ENCODE measurements at places on chromosomes 16 and 17.

GRCh38 chr17:992933-993332, 4.0 kb upstream of the TIMM22 start:
- DNase-seq = no peak

- no peak for DNase-seq
Measured at GRCh38 chr16:8948831-8949230, 14.9 kb downstream of the USP7 start.

- DNase-seq = no peak
Measured at GRCh38 chr16:73237601-73238000, 189.7 kb upstream of the ZFHX3 start.

- DNase-seq = no peak
Measured at GRCh38 chr17:67717192-67717623, 528 bp upstream of the NOL11 start.

DNA sequence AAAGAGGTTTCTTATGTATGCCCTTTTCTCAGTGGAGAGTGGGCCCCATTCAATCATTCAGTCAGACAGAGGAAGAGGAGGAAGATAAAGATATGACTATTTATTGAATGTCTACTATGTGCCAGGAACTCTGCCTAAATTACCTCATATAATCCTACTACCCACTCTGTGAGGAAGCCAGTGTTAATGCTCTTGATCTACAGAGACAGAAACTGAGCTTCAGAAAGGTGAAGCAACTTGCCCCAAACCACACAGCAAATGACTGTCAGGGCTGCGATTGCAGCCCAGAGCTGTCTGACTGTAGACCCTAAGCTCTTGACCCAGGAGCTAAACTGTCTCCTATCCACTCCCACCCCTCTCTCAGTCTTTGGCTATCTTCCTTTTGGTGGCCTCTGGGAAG, 8.4 kb downstream of the SRCIN1 start:
- peak; percentile 73 for DNase-seq

DNA sequence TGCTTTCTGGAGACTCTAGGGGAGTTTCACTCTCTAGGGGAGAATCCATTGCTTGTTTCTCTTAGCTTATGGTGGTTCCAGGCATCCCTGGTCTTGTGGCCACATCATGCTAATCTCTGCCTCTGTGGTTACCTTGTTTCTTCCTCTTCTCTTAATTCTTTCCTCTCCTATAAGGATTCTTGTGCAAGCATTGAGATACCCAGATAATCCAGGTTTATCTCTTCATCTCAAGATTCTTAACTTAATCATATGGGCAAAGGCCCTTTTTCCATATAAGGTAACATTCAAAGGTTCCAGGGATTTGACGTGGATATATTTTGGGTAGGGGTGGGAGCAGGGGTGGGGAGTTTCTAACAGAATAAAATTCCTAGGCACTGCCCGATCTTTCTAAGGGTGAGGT, 32.6 kb downstream of the FAM20A start:
- no peak for DNase-seq

GRCh38 chr16:3732171-3732570, 14.8 kb upstream of the TRAP1 start:
- no peak for DNase-seq

DNA sequence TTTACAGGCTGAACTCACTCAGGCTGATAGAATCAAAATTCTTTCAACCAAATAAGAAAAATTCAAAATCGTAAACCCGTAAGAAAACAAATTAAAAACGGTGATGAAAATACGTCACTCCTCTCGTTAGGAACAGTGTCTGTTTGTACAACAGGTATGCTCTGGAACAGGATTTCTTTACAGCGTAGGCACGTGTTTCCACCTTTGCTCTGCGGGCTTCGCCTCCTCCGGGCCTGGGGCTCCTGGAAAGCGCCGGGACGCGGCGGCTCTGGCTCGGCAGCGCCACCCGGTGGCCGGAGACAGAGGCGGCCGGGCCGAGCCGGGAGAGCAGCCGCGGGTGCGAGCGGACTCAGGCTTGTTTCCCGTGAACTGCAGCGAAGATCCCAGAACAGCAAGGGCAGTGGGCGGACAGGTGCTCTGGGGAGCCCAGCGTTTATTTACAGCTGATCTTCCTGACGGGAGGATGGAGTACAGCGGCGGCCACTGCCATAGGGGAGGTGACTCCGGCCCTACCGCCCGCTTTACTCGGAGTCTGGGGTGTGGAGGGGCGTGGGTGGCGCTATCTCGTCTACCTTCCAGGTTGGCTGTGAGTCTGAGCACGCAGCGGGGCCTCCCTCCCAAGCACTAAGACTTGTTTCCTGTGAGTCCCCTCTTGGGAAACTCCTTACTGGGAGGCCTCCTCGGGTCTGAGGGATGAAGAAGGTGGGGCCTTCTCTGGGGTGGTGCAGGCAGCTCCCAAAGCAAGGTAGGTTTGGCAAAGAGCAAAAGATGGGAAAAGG, 40.5 kb upstream of the ATP2A3 start:
- DNase-seq = peak; percentile 40

GRCh38 chr16:1745181-1745899, 26.0 kb downstream of the NME3 start:
- no peak for DNase-seq

GRCh38 chr17:57905875-57906455, 49.2 kb downstream of the CUEDC1 start:
- peak; percentile 37 for DNase-seq

DNA sequence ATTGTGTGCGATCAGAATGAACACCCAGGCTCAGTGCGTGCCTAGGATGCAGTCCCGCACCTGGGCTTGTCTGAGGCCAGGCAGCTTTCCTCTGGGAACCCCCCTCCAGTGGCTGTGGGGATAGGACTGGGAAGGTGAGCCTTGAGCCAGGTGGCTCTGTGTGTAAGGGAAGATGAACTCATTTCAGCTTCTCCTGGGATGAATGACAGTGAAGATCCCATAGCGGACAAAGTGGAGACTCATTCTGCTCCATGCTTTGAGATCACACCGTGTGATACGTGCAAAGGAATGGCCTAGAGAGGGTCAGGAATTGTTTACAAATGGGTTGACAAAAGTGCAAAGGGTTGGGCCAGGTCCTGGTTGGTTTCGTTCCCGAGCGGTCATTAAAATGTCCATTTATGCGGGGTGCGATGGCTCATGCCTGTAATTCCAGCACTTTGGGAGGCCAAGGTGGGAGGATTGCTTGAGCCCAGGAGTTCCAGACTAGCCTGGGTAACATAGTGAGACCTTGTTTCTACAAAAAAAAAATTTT, 15.8 kb downstream of the GPRC5C start:
- no peak for DNase-seq

- DNase-seq = peak; percentile 92
Measured at GRCh38 chr16:88846088-88846487, 10.7 kb downstream of the GALNS start.

DNA sequence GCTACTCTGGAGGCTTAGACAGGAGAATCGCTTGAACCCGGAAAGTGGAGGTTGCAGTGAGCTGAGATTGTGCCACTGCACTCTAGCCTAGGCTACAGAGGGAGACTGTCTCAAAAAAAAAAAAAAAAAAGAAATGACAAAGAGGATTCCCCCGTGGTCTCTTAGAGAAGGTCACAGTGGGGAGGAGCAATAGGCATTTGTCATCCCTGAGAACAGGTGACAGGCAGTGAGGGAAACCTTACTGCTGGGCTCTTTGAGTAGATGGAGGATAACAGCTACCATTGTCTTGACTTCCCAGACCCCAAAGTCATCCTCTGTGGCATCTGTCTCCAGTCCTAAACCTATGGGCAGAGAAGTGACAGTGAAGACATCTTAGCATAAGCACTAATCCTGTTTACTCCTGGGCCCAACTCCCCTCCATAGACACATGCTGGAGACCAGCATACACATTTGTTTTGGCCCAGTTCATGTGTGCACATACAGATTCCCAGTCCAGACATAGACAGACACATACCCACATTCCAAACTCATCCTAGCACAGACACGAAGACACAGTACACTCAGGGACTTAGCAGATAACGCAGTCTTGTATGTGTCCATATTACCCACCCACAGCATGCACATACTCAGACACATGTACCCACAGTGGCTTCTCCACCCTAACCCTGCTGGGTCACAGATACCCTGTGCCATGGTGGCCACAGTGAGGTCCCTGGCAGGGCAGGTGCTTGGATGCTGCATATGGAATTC, 2.7 kb downstream of the ESRP2 start:
- DNase-seq = no peak

GRCh38 chr17:77449908-77450741, 309.4 kb downstream of the SEC14L1 start:
- no peak for DNase-seq

DNA sequence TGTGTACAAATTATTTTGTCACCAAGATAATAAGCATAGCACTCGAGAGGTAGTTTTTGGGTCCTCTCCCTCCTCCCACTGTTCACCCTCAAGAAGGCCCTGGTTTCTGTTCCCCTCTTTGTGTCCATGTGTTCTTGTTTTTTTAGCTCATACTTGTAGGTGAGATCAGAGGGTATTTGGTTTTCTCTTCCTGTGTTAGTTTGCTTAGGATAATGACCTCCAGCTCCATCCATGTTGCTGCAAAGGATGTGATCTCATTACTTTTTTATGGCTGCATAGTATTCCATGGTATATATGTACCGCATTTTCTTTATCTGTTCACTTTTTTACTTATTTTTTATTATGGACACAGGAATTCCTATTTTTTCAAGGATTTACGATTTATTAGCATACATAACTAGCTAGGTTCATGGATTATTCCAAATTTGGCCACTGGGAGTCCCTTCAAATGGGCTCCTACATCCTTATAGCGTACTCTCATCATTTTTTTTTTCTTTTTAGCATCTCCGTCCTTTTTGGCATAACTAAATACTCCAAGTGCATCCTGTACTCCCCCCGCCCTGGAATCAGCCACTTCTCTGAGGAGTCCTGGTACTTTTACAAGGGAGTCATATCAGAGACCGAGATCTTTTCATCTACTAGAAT, 7.3 kb downstream of the TADA2A start:
- DNase-seq = no peak

- no peak for DNase-seq
Measured at GRCh38 chr17:43920500-43921095, 13.3 kb upstream of the MPP2 start.

DNA sequence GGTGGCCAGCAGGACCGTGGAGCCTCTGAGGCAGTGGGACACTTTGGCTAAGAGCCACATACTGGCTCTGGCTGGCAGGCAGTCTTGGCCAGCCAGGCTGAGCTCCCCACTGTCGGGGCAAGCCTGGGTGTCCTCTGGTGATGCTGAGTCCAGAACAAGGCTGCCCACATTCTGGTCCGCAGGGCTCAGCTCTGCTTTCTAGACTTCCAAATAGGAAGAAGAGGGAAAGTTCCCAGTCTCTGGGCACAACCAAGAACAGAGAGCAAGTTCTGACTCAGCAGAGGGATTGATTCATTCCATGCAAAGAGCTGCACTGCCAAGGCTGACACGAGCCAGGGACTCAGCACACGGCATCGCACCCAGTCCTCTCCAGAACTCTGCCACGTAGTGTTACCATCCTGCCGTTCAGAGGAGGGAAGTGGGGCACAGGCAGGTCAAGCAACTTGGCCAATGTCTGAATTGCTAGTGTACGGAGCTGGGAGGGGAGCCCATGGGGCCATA, 58.9 kb downstream of the NOS2 start:
- no peak for DNase-seq

GRCh38 chr17:39794249-39794970, 56.7 kb downstream of the GRB7 start:
- DNase-seq = no peak

- peak; percentile 63 for DNase-seq
Measured at GRCh38 chr17:2053380-2054261, 1.3 kb upstream of the HIC1 start.

DNA sequence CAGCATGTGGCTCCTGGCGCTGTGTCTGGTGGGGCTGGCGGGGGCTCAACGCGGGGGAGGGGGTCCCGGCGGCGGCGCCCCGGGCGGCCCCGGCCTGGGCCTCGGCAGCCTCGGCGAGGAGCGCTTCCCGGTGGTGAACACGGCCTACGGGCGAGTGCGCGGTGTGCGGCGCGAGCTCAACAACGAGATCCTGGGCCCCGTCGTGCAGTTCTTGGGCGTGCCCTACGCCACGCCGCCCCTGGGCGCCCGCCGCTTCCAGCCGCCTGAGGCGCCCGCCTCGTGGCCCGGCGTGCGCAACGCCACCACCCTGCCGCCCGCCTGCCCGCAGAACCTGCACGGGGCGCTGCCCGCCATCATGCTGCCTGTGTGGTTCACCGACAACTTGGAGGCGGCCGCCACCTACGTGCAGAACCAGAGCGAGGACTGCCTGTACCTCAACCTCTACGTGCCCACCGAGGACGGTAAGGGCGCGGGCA, 645 bp downstream of the NLGN2 start:
- no peak for DNase-seq

GRCh38 chr17:68489919-68490318, 22.3 kb upstream of the PRKAR1A start:
- DNase-seq = peak; percentile 6

GRCh38 chr16:57797526-57798266, 4.6 kb downstream of the KIFC3 start:
- DNase-seq = no peak

DNA sequence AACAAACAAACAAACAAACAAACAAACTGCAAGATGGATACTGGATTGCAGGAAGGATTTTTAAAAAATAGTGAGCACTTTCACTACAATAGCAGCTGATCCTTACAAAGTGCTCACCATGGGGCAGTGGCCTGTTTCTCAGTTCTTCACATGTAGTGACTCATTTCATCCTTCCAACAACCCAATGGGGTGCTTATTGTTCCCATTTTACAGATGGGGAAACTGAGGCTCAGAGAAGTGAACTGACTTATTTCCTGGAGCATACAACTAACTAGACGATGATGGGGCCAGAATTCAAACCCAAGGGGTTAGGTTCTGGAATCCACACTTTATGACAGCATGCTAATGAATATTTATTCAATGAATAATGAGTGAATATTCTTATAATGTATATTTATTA, 61.2 kb downstream of the MYH11 start:
- no peak for DNase-seq

- DNase-seq = no peak
Measured at GRCh38 chr17:41977991-41978390, 11.4 kb downstream of the CNP start.

DNA sequence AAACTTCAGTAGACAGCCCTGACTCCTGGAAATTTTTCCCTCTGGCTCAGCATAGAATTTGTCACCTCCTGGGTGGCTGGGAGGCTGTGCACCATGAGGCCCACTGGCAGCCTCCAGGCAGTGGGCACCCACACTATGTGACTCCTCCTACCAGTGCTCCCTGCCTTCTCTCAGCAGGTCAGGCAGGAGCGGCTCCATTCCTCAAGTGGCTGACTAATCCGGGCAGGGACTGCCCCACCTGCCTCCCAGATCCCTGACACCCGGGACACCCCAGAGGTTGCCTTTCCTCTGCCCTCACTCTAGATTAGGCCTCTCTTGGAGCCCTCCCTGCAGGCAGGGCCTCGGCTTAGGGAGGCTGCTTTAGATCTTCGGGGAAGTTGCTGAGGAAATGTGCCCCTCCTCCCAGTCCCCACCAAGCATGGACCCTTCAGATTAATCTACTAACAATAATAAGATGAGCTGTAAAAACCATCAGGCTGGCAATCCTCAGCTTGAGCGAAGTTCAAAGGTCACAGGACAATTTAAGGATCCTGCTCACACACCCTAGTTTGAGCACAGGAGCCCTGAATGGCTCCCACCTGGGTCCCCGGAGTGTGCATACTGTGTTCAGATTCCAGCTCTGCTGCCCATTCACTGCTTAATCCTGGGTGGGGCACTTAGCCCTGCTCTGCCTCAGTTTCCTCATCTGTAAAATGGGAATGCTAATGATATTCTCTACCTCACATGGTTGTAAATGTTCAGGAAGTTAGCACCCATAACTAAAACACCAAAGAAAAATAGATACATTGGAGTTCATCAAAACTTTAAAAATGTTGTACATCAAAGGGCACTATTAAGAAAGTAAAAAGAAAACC, 10.0 kb upstream of the MYCBPAP start:
- no peak for DNase-seq
